Endothelial cell (in vitro differentiated cells): ENCODE measurements at places on chromosomes 3 and 15.

GRCh38 chr15:35595656-35596055 is 49.7 kb upstream of the DPH6 start:
- no peak for DNase-seq

DNA sequence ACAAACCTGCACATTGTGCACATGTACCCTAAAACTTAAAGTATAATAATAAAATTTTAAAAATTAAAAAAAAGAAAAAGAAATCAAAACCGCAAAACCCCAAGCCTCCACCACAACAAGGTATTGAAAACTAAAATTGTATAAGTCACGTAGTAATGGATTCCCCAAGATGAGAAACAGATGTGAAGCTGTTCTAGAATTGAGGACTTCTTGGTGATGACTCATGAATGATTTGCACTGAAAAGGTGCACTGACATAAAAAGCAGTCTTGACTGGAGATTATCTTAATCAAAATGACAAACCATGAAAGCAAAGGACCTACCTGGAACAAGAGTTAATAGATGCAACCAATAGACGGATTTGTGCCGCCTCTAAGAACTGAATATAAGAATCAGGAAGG is 225.8 kb downstream of the MYRIP start:
- no peak for DNase-seq

DNA sequence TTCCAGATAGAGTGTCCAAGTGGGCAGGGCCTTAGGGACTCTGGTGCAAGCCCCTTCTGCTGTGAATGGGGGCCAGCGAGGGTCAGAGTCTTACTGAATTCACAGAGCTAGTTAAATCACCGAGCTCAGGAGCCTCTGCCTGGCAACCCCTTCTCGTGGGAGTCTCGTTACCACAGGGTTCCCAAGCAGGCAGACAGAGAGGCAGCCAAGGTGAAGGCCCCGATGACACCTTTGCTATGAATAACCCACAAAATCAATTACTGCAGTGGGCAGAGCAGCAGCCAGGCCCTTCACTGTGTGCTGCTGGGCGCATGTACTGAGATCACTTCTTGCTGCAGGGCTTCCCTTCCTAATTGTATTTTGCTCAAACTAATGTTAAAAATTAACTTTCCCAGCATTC is 56.9 kb downstream of the SPSB4 start:
- DNase-seq = no peak

DNA sequence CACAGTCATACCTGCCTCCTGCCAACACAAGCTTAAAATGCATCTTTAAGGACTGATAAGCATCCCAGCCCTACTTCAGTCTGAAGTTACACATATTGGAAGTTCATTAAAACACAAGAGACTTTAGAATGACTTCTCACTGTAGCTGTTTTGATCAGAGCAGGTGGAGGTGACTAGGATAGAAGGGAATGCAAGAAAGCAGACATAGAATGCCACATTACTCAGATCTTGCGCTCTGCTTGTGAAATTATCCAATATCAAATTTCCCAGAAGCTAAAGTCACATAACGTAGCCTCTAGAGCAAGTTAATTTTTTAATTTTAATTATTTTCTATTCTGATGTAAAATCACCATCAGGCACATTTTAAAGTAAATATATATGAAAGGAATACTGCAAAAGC is 306.5 kb downstream of the PLOD2 start:
- no peak for DNase-seq

DNA sequence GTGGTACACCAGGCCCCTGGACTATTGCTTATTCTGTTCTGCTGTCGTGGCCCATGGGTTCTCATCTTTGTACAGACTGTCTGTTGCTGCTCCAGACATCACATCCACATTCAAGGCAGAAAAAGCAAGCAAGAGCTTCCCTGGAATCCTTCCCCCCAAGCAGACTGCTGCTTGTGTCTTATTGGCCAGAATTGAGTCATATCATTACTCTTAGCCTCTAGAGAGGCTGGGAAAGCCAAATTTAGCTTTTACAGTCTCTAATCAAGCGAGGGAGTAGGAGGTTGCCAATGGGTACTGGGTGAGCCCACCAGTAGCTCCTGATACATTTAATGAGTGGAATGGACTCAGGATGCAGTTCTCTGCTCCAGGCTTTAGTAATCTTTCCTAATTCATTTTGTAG is 39.4 kb downstream of the RAB6B start:
- DNase-seq = no peak

GRCh38 chr3:168028086-168028485 is 67.6 kb downstream of the GOLIM4 start:
- no peak for DNase-seq

DNA sequence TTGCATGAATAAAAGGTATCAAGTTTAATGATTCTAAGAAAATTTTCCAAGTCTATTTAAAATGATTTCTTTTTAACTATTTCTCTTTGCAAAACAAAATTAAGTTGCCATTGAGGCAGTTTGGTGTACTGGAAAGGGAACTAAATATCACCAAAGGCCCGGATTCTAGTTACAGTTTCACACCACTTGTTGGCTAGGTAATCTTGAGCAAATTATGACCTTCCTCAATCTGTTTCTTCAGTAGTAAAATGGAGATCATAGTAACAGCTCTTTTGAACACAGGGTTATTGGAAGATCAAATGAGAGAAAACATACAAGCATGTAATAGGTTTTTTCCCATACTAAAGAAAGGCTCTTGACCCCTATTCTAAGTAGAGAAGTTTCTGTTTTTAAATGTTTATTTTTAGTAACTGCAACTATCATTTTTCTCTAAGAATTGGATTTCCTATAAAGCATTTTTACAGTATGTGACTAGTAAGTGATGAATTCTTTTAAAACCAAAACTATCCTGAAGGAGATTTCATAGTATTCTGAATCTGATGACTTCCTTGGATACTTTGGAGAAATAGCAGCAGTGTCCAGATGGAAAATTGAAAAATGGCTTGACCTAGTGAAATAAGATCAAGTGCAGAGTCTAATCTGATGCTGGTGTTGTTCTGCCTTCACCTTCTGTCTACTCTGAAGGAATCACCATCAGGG is 15.7 kb downstream of the SCAANT1 start:
- no peak for DNase-seq

DNA sequence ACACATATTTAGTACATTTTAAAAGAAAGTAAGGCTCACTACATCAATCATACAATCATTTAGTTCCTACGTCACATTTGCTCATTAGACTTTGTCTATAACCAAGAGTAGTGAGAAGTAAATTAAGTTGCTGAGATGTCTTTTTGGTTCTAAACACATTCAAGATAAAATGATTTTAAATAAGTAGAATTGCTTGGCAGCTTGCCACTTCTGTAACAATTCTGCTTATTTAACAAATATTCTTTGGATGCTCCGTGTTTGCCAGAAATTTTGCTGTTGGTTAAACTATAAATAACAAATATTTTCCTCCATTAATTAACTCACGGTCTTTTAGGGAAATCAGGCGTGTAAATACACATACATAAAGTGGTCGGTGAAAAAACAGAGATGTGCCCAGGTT is 18.3 kb downstream of the SUCNR1 start:
- no peak for DNase-seq

DNA sequence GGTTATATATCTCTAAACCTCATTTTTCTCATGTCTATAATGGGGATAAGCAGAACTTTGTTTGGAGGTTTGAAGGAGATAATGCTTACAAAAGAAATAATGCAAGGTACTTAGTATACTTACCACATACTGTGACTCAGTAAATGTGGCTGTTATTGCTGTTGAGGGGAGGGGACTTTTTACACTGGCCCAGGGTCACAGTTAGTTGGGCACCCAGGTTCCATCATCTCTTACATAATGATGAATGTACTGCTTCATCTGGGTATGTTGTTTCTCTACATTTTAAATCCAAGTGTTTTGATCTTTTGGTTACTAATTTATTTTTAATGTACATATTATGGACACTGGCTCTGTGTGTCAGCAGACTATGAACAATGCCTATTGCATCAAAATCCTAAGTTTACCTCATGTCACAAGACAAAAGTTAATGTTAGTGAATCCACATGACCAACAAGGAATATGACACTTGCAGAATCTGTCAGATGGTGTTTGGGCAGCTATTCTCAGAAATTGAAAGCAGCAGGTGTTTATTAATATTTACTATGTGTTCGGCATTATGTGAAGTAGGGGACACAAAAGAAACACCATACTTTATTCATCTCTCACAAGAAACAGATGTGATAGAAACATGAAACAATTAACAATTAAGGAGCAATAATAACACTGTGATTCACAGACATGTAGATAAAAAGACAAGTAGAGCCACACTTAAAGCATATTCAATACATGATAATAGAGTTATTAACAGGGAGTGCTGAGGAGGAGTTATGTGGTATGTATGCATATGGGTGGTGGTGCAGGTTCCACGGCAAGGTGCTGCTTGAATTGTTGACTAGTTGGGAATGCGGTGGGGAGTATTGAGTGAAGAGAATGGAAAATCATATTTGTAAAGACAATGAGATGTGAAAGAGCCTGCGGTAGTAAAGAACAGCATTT is 109.7 kb downstream of the GALK2 start:
- DNase-seq = no peak

GRCh38 chr15:68499620-68500312 is 67.8 kb upstream of the ITGA11 start:
- DNase-seq = no peak

DNA sequence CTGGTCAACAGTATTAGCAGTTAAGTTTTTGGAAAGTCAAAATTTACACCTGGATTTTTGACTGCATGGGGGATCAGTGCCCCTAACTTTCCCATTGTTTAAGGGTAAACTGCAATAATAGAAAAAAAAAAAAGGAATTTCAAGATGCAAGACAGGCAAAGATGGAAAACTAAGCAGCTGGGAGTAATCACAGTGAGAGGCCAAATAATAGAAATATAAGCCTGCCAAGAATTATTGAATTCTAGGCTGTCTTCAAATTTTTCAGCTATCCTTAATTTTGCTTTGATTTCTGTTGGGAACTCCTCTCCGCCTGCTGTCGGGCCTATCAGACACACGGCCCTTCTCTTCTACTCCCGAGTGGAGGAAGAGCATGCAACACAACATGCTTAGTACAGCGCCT is 215.5 kb upstream of the LMCD1 start:
- no peak for DNase-seq

GRCh38 chr3:194250098-194251002 is 100.8 kb downstream of the CPN2 start:
- no peak for DNase-seq

- no peak for DNase-seq
These were observed 49.2 kb upstream of the P3H2 start for GRCh38 chr3:190169877-190170276.

DNA sequence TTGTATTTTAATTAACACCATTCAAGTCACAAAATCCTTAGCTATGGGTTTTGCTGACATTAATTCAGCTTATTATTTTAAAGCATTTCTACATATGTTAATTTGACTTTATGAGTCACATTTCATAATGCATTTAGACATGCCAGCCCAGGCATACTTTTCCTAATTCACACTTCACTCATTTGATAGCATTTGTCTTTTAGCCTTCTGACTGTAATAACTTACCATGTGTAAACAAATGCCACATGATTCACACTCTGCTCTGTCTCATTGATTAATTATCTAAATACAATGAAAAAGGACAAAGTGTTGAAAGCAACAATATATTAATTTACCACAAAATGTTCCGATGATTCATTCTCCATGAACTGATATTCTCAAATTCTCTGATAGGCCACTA is 927.8 kb upstream of the EPHA6 start:
- DNase-seq = no peak

- DNase-seq = no peak
These were observed 11.6 kb downstream of the ATOSA start for GRCh38 chr15:52667597-52667996.

DNA sequence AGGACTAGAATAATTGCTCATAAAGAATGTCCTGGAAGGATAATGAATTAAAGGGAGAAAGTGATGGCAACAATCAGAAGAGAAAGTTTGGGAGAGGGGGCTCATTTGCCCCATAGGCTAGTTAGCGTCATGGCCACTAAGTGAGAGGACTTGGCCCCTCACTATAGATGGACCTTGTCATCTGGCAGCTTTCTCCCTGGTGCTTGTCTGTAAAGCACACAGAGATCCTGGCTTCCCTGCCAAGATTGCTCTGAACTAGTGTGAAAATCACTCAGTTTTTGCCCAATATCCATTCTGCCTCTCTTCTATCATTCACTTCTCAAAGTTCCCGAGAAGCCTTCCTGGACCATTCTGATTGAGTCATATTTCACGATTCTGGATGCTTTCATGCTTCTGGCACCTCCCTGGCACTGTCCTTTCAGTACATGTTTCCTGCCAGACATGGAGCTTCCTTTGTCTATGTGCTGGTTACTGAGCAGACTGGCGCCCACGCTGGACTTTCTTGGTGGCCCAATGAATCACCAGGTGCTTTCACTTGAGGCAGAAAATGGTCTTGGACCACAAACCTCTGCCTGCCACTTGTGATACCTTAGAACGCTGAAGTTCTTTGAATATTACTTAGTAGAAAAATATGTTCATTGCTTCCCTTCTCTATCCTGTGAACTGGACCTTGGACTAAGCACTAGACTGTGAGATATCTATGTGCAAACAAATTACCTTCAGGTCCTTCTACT is 709.6 kb upstream of the CFAP20DC start:
- DNase-seq = no peak

GRCh38 chr3:122665226-122665786 is 15.3 kb upstream of the PARP14 start:
- no peak for DNase-seq

DNA sequence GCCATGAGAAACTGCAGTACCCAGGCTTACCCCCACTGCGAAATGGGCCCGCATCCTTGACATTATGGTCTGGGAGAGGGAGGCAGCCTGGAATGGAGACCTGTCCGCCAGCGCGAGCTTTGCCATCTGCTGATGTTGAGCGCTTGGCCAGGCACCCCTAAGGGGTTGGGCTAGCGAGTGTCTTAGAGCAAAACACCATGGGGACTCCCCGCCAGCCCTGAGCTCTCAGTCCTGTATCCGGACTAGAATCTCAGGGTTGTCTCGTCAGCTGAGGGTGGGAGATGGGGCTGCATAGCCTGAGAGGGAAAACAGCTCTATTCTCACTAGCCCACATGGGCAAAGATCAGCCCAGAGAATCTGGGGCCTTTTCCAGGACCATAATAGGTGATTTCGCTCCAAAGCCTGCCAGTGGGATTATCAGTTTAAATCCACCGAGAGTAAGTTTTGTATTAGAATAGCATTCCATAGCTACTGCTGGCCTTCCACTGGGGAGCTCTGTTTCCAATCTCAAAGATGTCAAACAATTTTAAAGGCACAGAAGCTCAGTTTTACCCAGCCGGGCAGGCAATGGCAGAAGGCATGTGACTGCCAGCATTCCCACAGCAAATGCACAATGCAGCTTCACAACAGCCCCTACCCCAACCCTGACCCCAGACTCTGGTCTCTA is 167.5 kb upstream of the TPM1 start:
- no peak for DNase-seq
